Endodermal cell (in vitro differentiated cells): ENCODE measurements at places on chromosomes 6 and 20. TPM values are rescaled to one million over a fixed set of nuclear protein-coding genes. Genes with fewer than 3 reads are reported as not detected.

Gene THEMIS
- not detected in 3 replicates for total RNA-seq

Gene HLA-DRB1
- total RNA-seq = 9.3 to 12.5 TPM (median 9.9 TPM) in 3 replicates

Gene TRDN
- 57.5 and 74.4 TPM in 2 replicates for total RNA-seq

Gene APOM
- total RNA-seq = 1.6 TPM in 2 replicates

Gene CNKSR3
- 7.1 to 8.7 TPM (median 8.0 TPM) in 3 replicates for total RNA-seq

Gene NKAIN4
- total RNA-seq = 1.5 and 1.7 TPM in 2 replicates

Gene CRIP3
- 11.2 to 19.3 TPM (median 16.1 TPM) in 3 replicates for total RNA-seq

GRCh38 chr6:168021581-168021980 is 24.1 kb downstream of the KIF25 start:
- DNase-seq = no peak

DNA sequence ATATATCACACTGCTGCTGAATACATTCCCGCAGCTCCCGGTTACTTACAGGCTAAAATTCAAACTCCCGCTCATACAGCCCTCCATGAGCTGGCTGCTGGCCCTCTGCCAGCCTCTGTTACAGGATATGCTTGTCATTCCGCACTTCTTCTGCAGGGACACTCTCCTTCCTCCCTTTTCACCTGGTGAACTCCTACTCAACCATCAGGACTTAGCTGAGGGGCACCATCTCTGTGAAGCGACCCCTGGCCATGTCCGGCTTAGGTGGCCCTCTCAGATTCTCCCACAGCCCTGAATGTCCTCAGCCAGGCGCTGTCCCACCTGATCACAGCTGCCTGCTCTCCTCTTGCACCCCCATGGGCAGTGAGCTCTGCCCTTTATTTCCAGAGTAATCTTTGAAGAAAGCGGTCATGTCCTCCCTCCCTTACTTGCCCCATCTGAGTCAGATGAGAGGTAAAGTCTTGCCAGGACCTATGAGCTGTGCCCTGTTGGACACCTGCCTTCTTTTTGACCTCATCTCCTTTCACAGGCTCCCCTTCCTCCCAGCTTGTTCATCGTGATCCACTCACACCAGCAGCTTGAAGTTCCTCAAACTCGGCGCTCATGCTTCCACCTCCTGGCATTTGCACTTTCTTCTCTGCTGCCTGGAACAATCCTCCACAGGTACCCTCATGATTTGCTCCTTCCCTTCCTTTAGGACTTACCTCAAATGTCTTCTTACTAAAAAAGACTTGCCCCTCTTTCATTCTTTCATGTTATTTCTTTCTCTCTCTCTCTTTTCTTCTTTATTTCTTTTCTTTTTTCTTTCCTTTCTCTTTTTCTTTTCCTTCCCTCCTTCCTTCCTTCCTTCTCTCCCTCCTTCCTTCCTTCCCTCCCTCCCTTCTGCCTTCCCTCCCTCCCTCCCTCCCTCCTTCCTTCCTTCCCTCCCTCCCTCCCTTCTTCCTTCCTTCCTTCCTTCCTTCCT is 5.6 kb downstream of the CYP24A1 start:
- no peak for DNase-seq

DNA sequence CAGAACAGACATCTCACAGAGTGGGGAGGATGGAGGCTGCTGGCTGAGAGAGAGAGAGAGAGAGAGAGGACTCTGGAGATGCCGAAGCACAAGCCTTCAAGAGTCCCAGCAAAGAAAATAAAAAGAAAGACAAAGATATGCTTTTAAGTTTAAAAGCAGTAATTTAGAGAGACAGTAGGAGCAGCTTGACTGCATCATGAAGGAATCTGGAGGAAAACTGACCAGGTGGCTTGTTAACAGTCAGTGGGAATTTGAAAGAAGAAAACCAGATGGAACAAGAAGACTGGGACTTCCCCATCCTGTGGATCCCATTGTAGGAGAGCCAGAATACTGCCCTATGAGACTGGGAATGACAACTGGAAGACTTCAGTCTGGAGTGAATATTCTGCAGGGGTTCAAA is 46.3 kb upstream of the PLN start:
- DNase-seq = no peak

- DNase-seq = no peak
Observed at GRCh38 chr6:125714441-125715090, 34.9 kb upstream of the HEY2 start.

DNA sequence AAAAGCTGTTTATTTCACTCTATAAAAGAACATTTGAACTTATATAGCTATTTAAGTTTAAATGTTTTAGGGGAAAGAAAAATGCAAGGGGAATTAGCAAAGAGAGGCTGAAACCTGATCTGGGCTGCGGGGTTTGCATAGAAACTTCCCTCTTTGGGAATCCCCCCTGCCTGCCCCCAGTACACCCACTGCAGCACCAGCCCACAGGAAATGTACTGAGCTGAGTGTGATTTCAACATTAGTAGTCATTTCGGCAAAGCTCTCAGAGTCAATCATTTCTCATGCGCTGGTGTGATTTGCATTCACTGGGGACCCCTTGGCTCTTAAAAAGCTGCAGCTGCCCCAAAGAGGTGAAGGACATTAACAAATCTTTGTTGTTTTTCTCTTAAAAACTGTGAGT is 859.4 kb downstream of the MAFB start:
- no peak for DNase-seq

DNA sequence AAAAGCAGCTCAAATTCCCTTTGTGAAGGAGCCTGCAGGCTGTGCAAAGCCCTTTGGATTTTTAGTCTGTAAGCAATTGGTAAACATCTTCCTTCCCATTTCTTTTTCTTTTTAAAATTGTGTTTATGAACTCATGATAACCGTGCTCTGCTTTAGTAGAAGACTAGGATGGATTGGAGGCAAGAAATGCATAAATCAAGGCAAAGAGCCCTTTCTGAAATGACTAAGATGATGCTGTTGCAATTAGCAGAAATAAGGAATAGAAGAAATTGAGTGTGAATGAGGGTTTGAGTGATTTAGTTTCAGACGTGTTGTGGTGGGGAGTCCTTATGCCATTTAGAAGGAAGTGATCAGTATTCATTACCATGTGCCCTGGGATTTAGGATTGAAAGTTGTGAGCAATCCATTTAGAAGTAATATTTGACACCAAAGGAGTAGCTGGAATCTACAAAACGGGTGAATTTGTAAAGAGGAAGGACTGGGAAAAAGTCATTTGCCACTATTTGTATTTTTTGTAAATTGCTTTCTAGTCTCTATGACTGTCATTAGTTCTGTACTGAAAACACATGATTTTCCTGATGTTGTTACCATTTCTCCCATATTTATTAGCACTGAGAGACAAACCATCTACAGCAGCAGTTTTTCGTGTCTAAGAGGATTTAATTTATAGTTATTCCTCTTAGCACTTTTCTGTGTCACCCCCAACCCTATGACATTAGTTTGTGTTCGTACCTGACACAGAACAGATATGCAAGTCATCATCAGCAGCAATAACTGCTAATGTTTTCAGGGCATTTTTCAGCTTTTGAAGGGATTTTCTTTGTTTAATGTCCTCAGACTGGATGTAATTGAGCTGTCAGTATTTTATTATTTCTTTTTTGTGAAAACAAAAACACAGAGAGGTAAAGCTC is 265.0 kb downstream of the UTRN start:
- no peak for DNase-seq

- no peak for DNase-seq
Observed at GRCh38 chr20:62064770-62065673, 659 bp downstream of the TAF4 start.

DNA sequence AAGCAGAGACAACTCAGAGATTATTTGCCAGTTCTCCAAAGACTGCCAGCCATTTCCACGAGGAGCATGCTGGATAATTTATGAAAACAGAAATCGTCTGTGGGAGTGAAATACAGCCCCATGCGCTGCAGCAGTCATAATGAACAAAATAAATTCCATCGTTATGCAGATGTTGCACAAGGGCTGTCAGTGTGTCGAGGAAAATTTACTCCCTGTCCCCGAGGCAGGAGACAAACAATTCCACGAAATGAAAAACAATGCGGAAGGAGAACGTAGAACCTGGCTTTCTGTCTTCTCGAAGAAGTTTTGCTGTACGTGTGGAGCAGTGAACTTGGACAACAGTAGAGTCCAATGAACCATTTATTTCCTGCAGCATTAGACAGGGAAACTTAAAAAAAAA is 399.4 kb downstream of the CD83 start:
- no peak for DNase-seq

- peak; percentile 47 for DNase-seq
Observed at GRCh38 chr20:59006167-59006863, 739 bp downstream of the CTSZ start.

DNA sequence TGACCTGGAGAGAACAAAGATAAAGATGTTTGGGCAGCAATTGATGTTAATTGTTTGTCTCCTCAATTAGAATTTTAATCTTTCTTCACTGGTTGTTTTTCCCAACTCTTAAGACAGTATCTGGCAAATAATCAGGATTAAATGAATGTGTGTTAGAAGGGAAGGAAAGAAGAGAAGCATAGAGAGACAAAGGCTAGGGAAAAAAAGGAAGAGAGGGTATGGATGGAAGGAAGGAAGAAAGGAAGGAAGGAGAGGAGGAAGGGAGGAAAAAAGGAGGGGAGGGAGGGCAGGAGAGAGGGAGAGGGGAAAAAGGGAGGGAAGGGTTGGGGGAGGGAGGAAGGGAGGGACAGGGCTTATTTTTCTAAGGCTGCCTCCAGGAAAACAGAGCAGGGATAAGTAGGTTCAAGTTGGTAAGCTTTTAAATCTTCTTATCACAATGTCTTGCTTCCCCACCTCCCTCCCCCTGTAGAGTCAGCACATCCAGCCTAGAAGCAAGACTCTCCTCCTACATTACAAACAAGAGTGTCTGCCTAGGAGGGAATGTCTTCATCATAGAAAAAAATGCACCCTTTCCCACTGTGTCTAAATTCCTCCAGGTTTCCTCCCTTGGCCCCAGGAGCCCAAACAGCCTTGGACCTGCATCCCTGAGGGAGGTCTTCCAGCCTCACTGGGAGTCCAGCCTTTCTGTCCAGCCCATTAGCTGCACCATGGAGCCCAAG is 447.8 kb upstream of the JARID2 start:
- peak; percentile 64 for DNase-seq

GRCh38 chr6:52511572-52512151 is 65.2 kb downstream of the TRAM2 start:
- DNase-seq = no peak

DNA sequence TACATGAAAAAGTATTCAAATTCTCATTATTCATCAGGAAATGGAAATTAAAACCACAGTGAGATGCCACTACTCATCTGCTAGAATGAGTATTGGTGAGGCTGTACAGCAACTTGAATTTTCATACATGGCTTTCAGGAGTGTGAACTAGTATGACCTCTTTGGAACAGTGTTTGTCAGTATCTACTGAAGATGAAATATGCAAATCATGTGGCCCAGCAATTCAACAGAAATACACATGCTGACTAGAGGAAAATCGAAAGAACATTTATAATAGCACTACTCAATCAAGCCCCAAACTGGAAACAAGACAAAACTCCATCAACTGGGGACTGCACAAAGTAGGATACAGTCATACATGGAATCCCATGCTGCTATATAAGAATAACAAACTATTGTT is 102.2 kb downstream of the DCDC2 start:
- no peak for DNase-seq

- no peak for DNase-seq
Observed at GRCh38 chr6:38975621-38976049, 72.9 kb upstream of the GLP1R start.

DNA sequence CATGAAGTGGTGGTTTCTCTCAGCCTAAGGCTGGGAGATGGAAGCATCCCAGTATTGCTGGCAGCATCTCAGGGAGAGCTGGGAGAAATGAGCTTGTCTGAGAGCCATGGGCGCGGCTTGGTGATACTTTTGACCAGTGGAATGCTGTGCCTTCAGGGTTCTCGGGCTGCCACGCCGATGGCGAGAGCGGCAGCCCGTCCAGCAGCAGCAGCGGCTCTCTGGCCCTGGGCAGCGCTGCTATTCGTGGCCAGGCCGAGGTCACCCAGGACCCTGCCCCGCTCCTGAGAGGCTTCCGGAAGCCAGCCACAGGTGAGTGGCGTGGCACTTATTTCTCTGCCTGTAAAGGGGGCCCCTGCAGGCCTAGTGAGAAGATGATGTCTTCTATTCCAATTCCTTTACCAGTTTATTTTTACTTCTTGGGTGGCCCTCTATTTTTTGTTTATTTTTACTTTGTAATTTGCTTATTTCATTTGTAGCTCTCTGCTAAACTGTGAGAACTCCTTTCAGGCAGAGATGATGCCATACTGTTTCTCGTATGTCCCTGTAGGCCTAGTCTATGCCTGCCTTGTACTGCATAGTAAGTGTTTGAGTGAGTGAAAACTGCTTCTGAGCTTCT is 71.7 kb downstream of the ASXL1 start:
- no peak for DNase-seq

GRCh38 chr6:27568226-27568897 is 95.5 kb upstream of the ZNF184 start:
- peak; percentile 81 for DNase-seq

DNA sequence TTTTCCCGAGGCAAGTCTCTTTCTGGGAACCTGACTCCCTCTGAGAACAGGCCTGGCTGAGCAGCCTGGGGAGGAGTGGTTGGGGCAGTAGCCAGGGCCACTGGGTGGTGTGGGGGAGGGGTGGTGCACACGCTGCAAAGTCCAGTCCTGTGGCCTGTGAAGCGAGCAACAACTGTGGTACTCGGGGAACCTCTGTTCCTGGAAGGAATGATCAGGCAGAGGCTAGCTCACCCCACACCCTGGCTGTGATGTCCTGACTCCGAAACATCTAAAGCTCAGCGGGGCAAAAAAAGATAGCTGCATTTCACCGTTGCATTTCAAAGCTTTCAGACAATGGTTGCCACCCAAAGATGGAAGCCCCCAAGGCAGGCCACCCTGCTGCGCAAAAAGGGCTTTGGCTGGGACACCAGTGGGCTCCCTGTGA is 25.5 kb downstream of the PCK1 start:
- DNase-seq = no peak

- no peak for DNase-seq
Observed at GRCh38 chr6:129672341-129672682, 37.7 kb downstream of the ARHGAP18 start.

DNA sequence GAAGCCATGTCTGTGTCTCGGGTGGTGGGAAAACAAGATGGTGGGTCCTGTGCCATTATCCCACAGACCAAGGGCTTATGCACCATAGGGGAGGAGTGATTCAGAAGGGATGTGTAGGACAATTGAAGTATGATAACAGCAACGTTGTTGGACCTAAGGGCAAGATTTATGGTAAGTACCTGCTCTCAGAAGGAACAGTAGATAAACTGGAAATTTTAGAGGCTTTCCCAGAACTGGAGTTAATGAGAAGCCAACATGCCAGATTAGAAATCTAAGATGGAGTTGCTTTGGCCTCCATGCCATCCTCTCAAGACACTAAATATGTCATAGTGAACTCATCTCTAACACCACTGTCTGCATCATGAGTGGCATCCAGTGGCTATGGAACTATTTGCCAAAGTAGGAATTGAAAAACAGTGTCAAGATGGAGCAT is 84.7 kb upstream of the MYLIP start:
- DNase-seq = no peak

DNA sequence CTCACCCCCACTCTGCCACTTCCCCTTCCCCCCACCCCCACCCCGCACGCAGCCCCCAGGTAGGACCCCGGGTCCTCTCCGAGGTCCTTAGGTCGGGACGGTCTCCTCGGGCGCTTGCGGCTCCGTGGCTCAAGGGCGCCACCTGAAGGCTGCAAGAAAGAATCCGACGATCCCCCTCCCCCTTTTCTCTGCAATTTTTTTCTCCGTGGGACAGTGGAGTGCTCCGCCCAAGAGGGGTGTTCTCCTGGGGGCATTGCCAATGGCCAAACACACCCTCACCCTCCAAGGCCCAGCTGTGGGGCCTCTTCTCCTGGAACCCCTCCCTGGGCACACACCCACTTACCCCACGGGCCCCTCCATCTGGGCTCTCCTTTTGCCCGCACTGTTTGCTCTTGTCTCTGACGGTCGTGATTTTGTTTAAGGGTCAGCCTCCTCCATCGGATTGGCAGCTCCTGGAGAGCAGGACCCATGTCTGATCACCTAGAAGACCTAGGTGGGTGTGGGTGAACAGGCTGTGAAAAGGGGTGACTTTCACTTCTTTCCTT is 1.1 kb upstream of the TMEM74B start:
- DNase-seq = peak; percentile 89
